ENCODE measurements at places on chromosomes 2 and 18. TPM values are rescaled to one million over a fixed set of nuclear protein-coding genes. Genes with fewer than 3 reads are reported as not detected.

The KHK gene
- total RNA-seq: 0.24 TPM

The SERPINB3 gene
- total RNA-seq: not detected

The SERPINB4 gene
- not detected for total RNA-seq

The LIMS2 gene
- total RNA-seq: 6.9 TPM

The ABCA12 gene
- 0.05 TPM for total RNA-seq

The GULP1 gene
- total RNA-seq: 54.1 TPM

The CFAP210 gene
- not detected for total RNA-seq

The LPIN1 gene
- 57.4 TPM for total RNA-seq

The KCNJ3 gene
- total RNA-seq: 0.05 TPM

The IL1F10 gene
- total RNA-seq: not detected

The FAM136A gene
- 61.9 TPM for total RNA-seq

The HES6 gene
- total RNA-seq: 289 TPM

The FAM110C gene
- not detected for total RNA-seq

The PAIP2B gene
- total RNA-seq: 0.83 TPM

The SFT2D3 gene
- total RNA-seq: 8.3 TPM

The NYAP2 gene
- total RNA-seq: not detected

The HOXD13 gene
- not detected for total RNA-seq

The RIT2 gene
- not detected for total RNA-seq

The TSPYL6 gene
- total RNA-seq: not detected

The RAB6C gene
- not detected for total RNA-seq

The ANO7 gene
- not detected for total RNA-seq

The IFIH1 gene
- total RNA-seq: 5.1 TPM

The MPHOSPH10 gene
- 29.0 TPM for total RNA-seq

The UGT1A5 gene
- total RNA-seq: not detected

The STK36 gene
- total RNA-seq: 26.8 TPM

The ARHGAP25 gene
- total RNA-seq: not detected

The TRIM43 gene
- not detected for total RNA-seq

The CENPO gene
- 8.3 TPM for total RNA-seq

The BIN1 gene
- total RNA-seq: 3,208 TPM
